Stimulated activated CD4-positive, alpha-beta T cell treated with anti-CD3 and anti-CD28 coated beads, Interleukin-1b, Interleukin-23, amount 100 ng/mL, for 48 hours (primary cell): ENCODE measurements at places on chromosomes 7 and 10.
A peak's percentile ranks its signal among the peaks of the same experiment; 100 is the strongest.

DNA sequence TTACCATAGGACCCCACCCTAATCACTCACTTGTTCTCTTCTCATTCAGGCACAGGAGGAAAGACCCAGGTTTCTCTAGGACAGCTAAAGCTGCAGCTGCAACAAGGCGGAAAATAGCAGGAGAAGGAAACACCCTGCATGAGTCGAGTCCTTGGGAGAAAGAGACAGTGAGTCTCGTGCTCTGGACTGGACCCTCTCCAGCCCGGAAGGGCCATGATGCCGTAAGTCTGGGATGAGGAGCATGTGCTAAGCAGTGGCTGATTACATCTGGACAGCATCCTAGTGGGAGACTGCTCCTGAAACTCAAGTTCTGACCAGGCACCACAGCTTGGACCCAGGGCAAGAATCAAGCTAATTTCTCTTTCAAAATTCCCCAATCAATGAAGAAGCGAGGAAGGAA lies 39.4 kb downstream of the FBXW4 start:
- no peak for DNase-seq

DNA sequence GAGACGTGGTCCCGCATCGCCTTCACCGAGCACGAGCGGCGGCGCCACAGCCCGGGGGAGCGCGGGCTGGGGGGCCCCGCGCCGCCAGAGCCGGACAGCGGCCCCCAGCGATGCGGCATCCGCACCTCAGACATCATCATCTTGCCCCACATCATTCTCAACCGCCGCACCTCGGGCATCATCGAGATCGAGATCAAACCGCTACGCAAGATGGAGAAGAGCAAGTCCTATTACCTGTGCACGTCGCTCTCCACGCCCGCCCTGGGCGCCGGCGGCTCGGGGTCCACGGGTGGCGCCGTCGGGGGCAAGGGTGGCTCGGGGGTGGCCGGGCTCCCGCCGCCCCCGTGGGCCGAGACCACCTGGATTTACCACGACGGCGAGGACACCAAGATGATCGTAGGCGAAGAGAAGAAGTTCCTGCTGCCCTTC lies 737 bp downstream of the CNNM2 start:
- DNase-seq = peak; percentile 35

DNA sequence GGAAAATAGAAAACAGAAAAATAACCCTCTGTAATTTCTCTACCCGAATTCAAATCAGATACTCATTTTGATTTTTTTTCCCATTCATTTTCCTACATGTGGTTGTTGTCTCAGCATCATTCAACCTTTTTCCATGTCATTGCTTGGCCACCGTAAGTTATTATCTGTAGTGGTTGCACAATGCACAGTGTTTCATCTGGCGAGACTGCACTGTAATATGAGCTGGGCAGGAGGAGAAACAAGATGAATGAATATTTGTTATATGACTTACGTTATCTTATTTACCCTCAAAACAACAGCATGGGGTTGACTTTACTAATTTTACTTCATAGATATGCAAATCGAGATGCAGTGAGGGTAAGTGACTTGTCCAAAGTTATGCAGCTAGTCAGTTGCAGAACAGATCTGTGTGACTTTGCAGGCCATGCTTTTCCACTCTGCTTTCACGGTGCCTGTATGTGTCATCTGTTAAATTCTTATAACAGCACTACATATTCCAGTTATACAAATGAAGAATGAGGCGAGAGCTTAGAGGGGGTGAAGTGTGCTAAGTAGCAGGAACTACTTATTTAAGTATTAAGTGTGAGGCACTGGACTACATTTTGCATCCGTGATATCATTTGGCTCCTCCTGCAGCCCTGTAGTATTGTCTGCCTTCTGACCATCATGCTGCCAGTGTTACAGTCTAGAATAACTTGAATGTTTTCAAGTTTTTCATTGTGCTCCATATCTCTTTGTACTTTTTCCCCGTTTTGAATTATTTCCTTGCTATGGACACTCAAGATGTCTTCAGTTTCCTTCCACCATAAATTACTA lies 56.7 kb downstream of the ZMYND11 start:
- DNase-seq = no peak

- no peak for DNase-seq
Observed at GRCh38 chr10:30176776-30177533, 117.6 kb upstream of the JCAD start.

- DNase-seq = no peak
Observed at GRCh38 chr7:12440229-12440628, 36.6 kb upstream of the VWDE start.

GRCh38 chr10:103276896-103277712 lies at the start of gene INA:
TSS of gene INA (plus strand) at chr10:103277138. CDS start at chr10:103277212, 74 bp downstream.
- peak; percentile 43 for DNase-seq

GRCh38 chr7:128120976-128121490 lies 89.8 kb upstream of the LRRC4 start:
- DNase-seq = no peak

- no peak for DNase-seq
Observed at GRCh38 chr10:75011221-75011620, 100.2 kb upstream of the SAMD8 start.

DNA sequence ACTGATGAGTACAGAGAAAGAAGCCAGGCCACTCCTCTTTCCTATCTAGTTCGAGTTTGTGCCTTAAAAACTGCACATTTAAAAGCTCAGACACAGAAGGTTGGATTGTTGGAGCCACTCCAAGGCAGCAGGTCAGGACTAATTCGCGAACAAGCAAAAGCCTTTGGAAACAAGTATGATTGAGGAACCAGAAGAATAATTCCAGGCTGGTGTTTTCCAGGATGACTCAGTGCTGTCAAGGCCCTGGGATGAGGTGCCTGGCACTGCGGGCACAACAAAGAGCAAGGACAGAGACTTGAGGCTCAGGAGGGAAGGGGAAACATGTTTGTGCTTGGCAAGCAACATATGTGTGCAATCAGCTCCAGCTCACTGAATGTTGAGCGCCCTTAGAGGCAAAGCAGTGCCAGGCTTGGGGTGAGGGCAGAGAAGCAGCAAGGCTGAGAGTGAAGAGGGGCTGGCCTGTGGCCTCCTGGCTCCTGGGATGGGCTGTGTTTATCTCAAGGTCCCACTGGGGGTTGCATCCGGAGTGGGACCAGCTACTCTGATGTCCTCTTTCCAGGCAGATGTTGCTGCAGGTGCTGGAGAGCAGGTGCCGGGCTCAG lies 44.1 kb downstream of the VSTM4 start:
- DNase-seq = no peak

GRCh38 chr10:93993782-93994437 lies at the start of gene PLCE1:
TSS of gene PLCE1 (plus strand) at chr10:93993931. CDS start at chr10:94031047, 37,116 bp downstream.
- no peak for DNase-seq

GRCh38 chr10:88841316-88842111 lies 10.1 kb downstream of the ANKRD22 start:
- DNase-seq = no peak

DNA sequence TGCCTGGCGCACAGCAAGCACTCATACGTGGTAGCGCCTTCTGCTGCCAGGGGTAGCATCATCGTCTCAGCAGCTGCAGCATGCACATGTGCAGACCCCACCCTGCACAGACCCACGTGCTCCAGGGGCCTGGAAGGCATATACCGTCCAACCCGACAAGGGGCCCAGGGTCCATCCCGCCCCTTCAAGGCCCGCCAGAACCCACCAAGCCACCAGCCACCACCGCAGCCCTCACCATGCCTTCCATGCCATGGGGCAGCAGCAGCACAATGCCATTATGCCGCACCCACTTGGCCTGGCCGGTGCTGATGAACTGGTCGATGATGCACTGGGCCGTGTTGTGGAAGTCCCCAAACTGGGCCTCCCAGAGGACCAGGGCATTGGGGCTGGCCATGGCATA lies 22.7 kb downstream of the OGDHL start:
- DNase-seq = no peak

DNA sequence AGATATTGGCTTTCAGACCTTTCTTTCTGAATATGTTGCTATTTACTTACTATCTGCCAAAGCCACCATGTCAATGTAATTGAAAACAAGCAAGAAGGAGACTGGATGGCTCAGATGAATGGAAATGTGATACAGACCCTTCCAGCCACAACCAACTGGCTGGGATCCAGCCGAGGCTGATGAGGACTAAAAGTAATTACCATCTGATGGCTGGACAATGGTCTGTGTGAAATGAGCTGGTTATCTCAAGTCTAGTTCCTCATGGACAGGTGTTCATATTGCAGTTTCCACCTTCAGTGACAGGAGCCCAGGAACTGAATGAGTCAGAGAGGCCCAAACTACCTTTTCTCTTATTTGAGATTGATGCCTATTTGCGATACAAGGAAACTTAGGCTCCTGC lies 267.5 kb downstream of the GATA3 start:
- DNase-seq = no peak

GRCh38 chr7:141359740-141360415 lies 191.3 kb upstream of the AGK start:
- DNase-seq = no peak

GRCh38 chr10:107565014-107565413 lies 400.5 kb upstream of the SORCS1 start:
- DNase-seq = no peak

GRCh38 chr7:120462991-120463390 lies 190.0 kb downstream of the KCND2 start:
- no peak for DNase-seq
